Calu3 (cell line): ENCODE measurements at places on chromosomes 16 and 17.

GRCh38 chr17:76868176-76868668 is at the start of gene MGAT5B:
TSS of gene MGAT5B (plus strand) at chr17:76868404. CDS start at chr17:76869030, 626 bp downstream.
- peak; percentile 91 for DNase-seq

- DNase-seq: no peak
These were observed 807 bp upstream of the LYRM9 start for GRCh38 chr17:27893841-27894503.

- DNase-seq: no peak
These were observed 265.8 kb upstream of the ELAC2 start for GRCh38 chr17:13283606-13284005.

- DNase-seq: peak; percentile 48
These were observed at the start of gene IGF2BP1 for GRCh38 chr17:48997103-48997826. TSS of gene IGF2BP1 (plus strand) at chr17:48997385. CDS start at chr17:48997746, 361 bp downstream.

- DNase-seq: no peak
These were observed 101.1 kb downstream of the FOXL1 start for GRCh38 chr16:86679490-86679889.

DNA sequence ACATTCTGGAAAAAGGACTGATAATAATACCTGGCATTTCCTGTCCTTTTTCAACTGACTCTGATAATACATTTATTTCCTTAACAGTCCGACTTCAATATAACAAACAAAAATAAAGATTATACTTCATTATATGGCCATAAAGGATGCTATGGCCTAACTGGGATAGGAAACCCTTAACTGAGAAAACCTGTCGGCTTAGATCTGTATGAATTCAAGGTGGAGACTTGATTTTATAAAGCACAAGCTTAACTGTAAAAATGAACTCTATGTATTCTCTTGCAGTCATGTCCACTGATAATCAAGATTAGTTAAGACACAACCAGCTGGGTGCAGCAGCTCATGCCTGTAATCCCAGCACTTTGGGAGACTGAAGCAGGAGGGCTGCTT is 102.2 kb downstream of the MYO1D start:
- no peak for DNase-seq

DNA sequence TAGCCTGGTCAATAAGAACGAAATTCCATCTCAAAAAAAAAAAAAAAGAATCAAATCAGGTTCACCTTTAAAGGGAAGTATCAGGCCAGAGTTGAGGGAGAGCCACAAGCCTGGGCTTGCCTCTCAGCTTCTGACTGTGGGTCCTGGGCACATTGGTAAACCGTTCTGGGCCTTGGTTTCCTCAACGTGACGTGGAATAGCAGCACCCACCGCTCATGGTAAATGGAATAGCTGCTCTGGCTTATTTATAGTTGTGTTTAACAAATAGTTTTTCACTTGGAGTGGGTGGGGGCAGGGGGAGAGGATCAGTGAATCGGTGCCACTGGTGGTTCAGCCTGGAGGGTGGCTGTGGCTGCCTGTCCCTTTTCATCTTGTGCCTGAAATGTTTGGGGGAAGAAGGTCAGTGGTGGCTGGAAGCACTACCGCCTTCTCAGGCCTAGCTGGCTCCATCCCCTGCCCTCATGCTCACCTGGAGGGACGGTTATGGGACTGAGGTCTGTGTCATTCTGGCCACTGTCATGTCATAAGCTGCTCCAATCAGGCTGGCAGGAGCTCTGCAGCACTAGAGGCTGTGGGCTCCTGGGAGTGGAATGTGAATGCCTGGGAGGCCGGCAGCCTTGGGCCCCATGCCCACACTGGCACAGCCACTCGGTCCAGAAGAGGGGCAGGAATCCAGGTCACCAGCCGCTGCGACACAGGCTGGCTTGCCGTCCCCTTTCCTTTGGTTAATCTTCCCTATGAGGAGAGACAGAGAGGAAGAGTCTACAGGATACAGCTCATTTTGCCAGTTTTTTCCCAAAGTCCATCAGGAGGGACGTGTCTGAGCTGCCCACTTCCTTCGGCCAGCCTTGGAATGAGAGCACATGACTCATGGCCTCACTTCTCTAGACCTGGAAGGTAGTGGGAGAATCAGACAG is 27.0 kb downstream of the CCR7 start:
- no peak for DNase-seq

- DNase-seq: no peak
These were observed 9.7 kb upstream of the PIK3R5 start for GRCh38 chr17:8975091-8975725.

- no peak for DNase-seq
These were observed 5.8 kb upstream of the RSL1D1 start for GRCh38 chr16:11857161-11857560.

DNA sequence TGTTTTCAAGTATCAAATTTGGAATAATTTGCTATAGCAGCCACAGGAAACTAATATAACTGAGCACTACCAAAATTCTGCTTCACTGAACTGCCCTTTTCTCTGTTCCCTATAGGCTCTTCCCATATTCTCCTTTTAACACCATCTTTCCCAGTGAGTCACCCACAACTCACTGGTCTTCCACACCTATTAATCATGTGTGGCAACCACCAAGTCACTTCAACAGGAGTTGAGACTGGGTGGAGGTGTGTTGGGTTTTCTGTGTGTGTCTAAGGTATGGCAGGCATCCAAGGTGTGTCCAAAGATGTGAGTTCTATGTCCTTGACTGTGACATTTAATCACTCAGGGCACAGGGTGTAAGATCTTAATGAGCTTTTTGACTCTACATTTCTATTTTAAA is 610.0 kb upstream of the CDH11 start:
- DNase-seq: no peak

DNA sequence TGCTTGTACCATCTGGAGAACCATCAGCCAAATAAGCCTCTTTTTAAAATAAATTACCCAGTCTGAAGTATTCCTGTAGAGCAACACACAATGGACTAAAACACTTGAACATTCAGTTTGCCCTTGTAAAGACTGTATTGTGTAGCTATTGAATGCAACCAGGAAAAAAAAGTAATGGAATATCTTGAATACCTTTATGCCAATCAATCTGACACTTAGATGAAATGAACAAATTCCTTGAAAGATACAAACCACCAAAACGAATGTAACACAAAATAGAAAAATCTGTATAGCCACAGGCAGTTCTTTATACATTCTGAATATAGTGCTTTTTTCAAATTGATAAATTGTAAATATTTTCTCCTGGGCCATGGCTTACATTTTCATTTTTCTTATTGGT is 63.3 kb upstream of the KCNJ16 start:
- DNase-seq: no peak

DNA sequence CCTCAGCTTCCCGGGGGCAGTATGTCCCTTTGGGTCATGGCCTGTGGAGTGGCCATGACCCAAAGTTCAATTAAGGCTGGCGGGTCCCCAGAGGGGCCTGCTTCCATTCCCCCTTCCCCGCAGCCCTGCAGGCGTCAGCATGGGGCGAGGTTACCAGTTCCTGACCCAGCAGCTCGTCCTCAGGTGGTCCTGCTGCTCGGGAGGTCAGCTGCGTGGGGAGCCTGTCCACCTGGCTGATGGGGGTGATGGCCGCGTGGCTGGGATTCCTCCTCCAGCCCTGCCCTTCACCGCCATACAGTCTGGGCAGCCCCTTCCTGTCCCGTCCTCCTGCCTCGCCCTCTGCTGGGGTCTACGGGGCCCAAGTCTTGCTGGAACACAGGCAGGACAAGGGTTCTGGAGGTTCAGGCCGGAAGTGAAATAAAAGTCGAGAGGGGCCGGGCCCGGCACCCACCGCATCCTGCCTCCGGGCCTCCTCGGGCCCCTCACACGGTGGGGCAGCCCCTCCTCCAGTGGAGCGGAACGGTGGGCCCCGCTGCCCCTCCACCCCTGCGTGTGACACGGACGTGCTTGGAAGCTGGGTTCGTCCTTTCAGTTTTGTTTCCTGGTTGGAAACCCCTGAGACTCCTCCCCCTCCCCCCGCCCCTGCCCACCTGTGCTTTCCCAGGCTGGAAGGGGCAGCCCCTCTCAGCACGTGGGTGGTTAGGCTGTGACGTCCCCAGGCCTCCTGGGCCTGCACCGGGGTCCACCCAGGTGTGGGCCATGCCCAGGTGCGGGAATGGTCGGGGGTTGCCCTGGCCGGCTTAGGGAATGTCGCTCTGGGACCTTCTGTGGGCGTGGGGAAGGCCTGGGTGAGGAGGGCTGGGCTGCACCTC is 6.8 kb downstream of the UBALD2 start:
- DNase-seq: no peak

- DNase-seq: peak; percentile 93
These were observed 311 bp upstream of the KDM8 start for GRCh38 chr16:27202923-27203506.

- DNase-seq: peak; percentile 100
These were observed 1.8 kb downstream of the TNS4 start for GRCh38 chr17:40499551-40500189.

DNA sequence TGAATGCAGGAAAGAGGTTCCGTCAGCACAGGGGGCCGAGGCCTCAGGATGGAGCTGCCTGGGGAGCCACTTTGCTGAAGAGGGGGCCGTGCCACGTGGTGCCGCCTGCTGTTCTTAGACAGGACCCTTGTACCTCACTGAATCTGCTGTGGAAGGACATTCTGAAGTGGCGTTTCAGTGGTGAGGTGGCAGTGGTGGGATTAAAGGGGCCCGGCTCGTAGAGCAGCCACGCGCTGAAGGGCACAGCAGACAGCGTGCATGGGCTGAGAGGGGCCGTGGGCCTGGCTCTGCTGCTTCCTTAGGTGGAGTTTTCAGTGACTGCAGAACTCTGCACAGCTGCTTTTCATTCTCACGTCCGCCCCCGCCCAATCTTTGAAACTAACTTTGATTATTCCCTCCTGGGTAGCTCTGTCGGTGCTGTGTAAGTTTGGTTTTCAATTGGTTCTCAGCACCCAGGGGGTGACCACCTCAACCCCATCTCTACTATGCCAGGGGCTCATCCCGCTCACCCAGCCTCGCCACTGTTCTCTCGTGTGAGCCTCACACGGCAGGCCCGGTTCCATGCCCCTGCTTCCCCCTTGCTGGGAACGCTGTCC is 70.3 kb downstream of the SEC14L1 start:
- DNase-seq: no peak

GRCh38 chr17:73998653-73999645 is 204.5 kb upstream of the RPL38 start:
- peak; percentile 81 for DNase-seq
